Panc1 (cell line): ENCODE measurements at places on chromosomes 6 and 20. TPM values are rescaled to one million over a fixed set of nuclear protein-coding genes. Genes with fewer than 3 reads are reported as not detected.

The BPIFB4 gene
- total RNA-seq, result not detected

GRCh38 chr6:158321960-158322359 is 9.7 kb downstream of the TULP4 start:
- DNase-seq, result no peak

DNA sequence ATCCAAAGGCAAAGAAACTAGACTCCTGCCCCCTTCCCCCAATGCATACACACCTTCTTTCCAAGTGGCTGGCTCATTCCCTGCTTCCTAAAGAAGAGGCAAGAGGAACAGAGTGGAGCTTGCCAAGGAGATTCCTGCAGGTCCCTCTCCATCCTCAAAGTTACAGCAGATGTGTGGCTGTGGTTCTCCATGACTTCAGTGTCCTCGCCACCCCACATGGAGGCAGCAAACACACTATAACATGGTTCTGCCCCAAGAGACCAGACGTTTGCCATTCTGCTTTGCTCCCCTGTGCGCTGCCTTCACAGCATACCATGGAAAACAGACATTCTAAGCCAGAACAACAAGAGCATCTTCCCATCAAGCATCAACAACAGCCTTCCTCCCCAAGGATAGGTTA is 84.4 kb downstream of the BACH2 start:
- no peak for DNase-seq

GRCh38 chr6:136335736-136336363 is 46.2 kb upstream of the BCLAF1 start:
- no peak for DNase-seq

The HCRTR2 gene
- not detected for total RNA-seq

DNA sequence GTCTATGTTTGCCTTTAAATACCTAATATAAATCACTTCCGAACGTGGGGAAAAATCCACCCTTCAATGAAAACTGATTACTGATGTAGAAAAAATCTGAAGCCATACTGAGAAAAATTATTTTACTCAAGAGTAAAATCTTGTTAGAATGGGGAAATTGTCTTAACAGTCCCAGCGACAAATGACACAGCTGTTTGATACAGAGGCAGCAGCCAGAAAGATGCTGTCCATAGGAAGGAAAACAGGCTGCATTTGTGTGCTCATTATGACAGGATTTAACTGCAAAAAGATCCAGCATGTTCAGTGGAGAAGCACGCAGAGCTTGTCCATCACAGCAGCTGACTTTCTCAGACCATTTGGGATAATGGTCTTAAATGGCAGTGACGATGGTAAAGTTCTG is 443.0 kb downstream of the TFAP2B start:
- no peak for DNase-seq

- no peak for DNase-seq
Measured at GRCh38 chr20:3659492-3660261, 3.5 kb downstream of the GFRA4 start.

The COX4I2 gene
- not detected for total RNA-seq

DNA sequence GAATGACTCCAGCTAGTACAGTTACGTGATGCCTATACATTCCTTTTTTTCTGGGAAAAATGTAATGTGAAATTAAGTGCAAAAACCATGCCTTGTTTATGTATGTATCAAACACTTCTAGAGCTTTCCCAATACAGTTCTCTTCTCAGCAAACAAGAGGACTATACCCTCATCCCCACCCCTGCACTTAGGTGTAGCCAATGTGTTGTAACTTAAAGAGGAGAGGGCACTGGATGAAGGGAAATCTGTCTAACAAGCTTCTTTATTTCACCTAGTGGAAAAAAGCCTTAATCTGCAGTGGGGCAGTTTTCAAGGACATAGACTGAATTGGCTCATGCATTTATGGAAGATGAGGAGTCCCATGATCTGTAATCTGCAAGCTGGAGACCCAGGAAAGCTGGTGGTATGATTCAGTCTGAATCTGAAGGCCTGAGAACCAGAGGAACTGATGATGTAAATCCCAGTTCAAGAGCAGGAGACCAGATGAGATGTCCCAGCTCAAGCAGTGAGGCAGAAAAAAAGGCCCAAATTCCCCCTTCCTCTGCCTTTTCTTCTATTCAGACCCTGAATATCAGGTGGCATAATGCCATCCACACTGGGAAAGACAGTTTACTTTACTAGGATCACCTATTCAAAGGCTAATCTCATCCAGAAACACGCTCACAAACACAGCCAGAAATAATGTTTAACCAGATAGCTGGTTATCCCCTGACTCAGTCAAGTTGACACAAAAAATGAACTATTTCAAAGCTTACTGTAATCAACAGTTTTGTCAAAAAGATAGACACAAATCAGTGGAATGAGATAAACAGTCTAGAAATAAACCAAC is 25.8 kb upstream of the SLC17A3 start:
- no peak for DNase-seq

DNA sequence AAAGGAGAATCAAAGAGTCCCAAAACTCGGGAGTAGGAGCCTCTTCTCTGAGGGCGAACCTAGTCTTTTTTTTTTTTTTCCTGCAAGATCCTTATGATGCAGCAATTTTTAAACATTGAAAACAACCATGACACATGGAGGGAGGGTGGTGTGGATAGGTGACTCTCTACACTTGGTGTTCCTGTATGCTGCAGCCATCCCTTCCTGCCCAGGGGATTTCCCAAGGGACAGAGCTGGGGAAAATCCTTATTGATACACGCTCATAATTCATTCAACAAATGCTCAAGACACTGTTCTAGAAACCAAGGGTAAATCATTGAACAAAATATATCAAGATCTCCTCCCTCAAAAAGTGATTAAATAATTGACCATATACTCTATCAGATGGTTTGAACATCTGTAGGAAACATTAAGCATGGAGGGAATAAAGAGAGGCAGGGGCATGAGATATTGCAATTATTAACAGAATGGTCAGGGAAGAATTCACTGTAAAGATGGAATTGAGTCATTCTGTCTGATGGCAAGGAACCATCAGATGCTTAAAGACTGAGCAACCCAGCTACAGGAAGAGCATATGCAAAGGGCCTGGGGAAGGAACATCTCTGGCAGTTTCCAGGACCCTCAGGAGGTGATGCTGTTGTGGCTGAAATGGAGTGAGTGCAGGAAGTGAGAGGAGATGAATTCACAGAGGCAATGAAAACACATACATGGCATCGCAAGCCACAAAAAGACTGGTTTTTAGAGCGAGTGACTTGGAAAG is 13.4 kb upstream of the BTN3A3 start:
- no peak for DNase-seq

The DACT2 gene
- 3.3 TPM for total RNA-seq

GRCh38 chr6:5174244-5174643 is 86.5 kb downstream of the LYRM4 start:
- no peak for DNase-seq

DNA sequence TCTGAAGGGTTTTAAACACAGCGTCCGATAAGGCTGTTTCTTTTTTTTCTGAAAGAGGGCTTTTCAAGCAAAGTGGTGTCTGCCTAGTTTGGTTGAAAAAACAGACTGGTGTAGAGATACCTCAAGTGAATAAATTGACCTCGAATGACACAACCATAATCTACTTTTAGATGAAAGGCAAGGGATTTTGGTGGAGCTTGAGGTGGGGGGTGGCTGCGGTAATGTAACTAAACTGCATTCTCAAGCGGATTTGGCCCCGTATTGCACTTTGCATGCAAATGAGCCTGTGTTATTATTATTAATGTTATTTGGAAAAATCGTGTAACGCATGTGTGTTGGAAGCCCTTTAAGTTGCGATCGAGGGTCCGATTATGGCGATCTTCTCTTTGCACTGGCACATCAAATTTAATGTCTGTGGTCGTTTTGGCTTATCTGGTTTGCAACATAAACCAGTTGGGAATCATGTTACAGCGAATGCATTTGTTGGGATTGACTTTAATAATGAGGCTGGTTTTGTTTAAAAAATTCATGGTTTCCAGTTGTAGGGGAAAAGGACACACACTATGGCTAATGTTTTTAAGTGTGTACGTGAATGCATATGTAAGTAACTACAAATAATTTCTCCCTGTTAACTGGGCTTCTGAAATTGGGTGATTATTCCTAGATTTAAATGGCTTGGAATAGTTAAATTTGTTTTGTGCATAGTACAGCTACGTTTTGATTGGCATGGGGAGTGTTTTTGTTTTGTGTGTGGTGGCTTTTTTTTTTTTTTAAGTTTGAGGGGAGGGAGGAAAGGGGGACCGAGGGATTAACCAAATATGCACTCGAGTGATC is 1.0 kb downstream of the JARID2 start:
- no peak for DNase-seq

DNA sequence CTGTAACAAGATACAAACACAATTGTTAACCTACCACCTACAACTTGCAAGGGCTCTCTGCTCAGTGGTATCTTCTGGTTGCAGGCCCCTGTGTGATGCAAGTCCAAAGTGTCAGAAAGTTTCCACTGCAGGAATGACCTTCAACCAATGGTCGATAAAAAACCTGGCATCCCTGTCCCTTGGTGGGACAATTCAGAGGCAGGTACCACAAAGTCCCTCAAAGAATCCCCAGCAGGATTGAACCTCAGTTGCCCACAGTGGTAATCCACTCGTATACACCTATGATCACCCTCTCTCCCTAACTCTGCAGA is 15.9 kb downstream of the GLO1 start:
- no peak for DNase-seq

DNA sequence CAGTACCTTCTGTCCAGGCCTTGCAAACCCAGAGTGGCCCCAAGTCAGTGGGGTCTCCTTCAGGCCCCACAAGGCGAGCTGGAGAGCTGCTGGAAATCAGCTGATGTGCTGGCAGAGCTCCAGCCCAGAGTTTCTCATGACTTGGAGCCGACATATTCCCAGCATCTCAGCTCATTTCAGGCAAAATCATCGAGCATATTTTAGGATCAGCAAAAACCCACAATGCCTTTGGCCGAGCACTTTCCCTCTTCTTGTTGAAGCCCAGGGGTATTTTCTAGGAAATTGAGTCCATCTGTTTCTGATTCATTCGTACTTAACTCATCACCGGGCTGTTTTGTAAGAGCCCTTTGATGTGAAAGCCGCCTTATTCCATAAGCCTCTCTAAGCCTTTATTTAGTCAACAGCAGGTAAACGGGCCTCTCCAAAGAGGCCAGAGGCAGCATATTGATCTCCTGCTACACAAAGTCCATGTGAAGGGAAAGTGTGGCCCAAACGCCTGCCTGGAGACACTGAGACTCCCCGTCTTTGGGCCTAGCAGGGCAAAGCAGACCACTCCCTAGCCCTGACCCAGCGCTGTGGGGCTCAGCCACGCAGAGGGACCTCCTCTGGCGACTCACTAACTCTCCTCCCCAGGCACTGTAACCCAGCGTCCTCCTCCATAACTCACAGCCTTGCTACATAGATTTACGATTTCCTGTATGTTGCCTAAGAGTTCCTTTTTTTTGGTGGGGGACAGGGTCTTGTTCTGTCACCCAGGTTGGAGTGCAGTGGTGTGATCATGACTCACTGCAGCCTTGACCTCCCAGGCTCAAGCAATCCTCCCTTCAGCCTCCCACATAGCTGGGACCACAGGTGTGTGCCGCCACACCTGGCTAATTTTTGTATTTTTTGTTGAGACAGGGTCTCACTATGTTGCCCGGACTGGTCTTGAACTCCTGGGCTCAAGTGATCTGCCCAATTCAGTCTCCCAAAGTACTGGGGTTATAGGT is 12.1 kb upstream of the C20orf203 start:
- DNase-seq, result no peak

GRCh38 chr6:11563793-11564192 is 26.2 kb downstream of the TMEM170B start:
- no peak for DNase-seq

- no peak for DNase-seq
Measured at GRCh38 chr6:86715676-86716075, 221.7 kb upstream of the HTR1E start.

DNA sequence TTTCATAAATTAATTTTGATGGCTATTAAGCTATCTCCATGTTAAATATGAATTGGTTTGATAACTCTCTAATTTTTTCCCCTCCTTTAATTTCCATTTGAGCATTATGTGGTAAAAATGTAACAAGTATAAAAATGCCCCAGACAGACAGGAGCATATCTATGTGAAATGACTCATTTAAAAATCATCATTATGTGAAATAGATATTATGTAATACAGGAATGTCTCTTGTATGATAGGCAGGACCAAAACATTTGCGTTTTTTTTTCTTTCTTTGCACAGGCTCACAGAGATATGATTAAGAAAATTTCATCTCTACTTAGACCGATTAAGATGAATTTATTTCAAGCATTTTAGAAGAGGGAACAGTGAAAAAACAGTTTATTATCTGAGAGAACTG is 95.8 kb downstream of the AKAP7 start:
- no peak for DNase-seq

DNA sequence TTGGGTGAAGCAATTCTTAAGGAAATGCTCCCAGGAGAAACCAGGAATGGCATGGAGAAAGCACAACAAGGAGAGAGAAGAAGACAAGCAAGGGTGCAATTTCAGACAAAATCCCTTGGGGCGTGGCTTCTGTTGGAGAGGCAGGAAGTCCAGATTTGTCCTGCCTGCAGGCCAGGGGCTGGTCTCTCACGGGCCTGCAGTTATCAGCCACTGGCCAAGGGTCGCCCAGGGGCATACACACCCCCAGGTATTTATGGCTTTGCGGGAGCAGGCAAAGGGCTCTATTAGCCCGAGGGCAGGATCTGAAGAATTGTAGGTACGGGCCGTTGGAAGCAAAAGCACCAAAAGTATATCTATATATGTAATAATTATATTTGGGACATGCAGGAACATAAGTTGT is 87.7 kb downstream of the IYD start:
- no peak for DNase-seq

- DNase-seq, result no peak
Measured at GRCh38 chr6:150922137-150922536, 56.6 kb downstream of the MTHFD1L start.

DNA sequence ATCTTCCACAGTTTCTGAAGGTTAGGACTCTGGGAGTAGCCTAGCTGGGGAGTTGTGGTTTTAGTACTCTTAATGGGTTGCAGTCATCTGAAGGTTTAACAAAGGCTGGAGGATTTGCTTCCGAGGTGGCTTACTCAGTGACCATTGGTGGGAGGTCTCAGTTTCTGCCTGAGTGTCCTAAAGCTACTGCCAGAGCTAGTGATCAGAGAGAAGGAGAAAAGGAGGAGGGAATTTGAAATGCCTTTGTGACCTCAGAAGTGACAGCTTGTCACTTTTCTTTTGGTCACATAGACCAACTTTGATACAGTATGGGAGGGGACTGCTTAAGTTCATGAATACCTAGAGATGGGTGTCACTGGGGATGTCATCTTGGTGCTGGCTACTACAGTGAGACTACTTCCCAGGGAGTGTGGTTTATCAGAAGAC is 41.3 kb downstream of the NCOA3 start:
- no peak for DNase-seq

GRCh38 chr6:163709693-163710092 is 295.2 kb downstream of the QKI start:
- DNase-seq, result no peak

- DNase-seq, result no peak
Measured at GRCh38 chr20:17654649-17655285, 27.3 kb downstream of the RRBP1 start.

DNA sequence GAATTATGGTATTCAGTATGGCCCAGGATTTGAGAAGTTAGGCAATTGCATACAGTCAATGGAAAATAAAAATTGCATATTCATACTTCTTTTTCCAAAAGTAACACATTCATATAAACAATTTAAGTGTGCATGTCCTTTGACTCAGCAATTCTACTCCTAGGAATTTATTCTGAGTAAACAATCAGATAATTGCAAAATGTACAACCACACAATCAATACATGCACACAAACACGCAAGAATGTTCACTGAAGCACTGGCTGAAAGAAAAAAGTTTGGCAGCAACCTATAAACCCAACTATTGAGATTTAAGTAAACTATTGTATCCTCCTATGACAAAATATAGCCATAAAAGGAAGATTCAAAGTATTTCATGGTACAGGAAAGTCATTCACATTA is 1.6 kb downstream of the CYP39A1 start:
- no peak for DNase-seq
